ENCODE measurements at places on chromosomes 6 and 20.

DNA sequence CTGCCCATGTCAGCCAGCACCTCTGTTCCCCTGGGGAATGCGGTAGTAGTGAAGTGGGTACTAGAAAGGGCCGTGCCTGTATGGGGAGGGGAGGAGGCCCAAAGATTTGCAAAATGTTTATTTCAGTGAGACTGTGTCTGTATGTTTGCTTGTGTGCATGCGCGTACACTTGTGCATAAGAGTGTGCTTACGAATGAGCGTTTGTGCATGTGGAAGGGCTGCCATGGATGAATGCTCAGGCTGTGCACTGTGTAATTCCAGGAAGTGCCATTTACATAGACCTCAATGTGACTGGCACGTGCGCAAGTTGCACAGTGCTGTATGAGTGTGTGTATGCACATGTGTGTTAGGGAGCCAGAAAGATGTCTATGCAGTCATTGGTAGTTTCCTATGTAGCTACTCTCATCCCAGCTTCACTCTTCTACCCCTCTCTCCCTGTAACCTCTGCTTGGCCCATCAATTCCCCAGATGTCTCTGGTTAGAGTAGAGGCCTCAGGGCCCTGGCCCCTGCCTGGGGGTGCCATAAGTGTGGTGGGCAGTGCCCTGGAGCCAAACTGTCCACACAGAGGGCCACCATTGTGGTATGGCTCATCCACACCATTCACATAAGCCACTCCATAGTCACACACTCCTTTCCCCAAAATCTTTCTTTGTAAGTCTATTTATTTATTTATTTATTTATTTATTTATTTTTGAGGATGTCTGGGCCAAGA lies 26.8 kb upstream of the SLC22A7 start:
- peak; percentile 31 for DNase-seq

- DNase-seq: no peak
Measured at GRCh38 chr6:14547284-14547998, 429.9 kb downstream of the CD83 start.

GRCh38 chr6:727856-728255 lies 34.9 kb upstream of the EXOC2 start:
- DNase-seq: no peak

GRCh38 chr20:64277571-64278316 lies 22.2 kb downstream of the PCMTD2 start:
- DNase-seq: no peak

GRCh38 chr6:75102301-75102700 lies 103.6 kb downstream of the COL12A1 start:
- DNase-seq: no peak

DNA sequence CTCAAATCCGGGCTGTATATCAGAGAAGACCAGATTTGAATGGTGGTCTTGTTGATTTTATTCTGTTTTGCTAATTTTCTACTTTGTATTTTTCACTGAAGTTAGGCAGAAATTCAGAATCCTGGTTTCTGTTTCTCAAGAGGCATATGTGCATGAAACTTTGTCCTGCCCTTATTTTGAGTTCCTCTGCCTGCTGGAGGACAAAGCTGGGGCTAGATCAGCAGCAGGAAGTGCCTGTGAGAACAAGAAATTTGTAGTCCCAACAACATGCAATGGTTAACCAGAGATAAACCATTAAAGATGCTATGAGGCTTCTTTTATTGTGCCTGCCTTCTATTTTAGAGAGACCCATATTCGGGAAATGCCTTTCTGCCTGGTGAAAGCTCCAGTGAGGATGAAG lies 37.1 kb downstream of the BEND6 start:
- DNase-seq: no peak

- no peak for DNase-seq
Measured at GRCh38 chr20:61900011-61900944, 165.4 kb downstream of the TAF4 start.

DNA sequence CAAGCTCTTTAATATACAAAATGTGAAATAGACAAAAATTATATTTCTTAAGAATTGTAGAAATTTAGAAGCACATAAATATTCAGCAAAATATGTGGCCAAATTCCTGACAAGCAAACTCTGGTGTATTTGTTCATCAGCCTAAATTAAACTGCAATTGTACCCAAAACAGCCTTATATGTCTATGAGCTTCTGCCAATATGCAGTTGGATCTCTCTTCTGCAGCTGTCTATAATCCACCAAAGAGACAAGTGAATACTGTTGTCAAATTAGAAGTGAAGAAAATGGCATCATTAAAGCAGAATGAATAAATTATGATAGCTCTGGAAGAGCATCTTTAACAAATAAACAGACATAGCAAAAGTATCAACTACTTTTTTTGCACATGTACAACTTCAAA lies 755.7 kb downstream of the GRIK2 start:
- DNase-seq: no peak
